ENCODE measurements at places on chromosomes 11 and 22. TPM values are rescaled to one million over a fixed set of nuclear protein-coding genes. Genes with fewer than 3 reads are reported as not detected.

Gene APOL3
- 18.6 TPM for total RNA-seq

DNA sequence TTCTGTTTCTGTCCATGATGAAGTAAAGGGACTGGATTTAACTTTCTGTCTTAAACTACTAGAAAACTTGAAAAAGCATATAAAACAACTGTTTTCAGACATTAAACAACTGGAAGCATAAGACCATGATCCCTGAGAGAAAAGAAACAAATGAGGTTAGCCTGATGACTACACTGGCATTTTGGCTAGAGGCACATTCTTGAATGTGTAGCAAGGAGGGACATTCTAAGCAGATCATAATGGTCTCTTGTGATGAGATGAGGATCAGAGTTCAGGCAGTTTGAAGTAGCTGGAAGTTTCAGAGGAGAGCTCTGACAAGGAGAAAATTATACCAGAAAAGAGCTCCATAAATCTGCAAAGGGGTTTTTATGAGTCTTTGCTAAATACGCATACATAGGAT is 75.4 kb downstream of the AASDHPPT start:
- no peak for DNase-seq

Gene CCDC188
- 0.48 TPM for total RNA-seq

GRCh38 chr22:37609240-37610152 is 862 bp downstream of the GGA1 start:
- no peak for DNase-seq

DNA sequence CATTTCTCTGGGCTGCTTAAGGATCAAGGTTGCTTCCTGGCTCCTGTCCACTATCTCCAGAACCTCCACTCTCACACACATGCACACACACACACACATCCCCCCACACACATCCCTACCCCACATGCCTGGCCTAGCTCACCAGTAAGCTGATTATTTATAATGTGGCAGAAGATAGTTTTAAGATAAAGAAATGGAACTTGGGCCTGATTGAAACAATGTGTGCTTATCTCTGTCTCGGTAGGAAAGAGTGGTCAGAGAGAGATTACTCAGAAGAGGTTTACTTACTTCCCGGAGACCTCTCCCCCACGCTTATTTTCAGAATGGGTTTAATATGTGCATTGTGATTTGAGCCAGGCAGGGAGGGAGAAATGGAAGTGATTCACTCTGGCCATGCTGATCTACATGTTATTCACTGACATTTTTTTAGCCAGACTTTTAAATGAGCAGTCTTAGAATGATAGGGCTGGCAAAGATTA is 422.4 kb downstream of the TENM4 start:
- peak; percentile 44 for DNase-seq

DNA sequence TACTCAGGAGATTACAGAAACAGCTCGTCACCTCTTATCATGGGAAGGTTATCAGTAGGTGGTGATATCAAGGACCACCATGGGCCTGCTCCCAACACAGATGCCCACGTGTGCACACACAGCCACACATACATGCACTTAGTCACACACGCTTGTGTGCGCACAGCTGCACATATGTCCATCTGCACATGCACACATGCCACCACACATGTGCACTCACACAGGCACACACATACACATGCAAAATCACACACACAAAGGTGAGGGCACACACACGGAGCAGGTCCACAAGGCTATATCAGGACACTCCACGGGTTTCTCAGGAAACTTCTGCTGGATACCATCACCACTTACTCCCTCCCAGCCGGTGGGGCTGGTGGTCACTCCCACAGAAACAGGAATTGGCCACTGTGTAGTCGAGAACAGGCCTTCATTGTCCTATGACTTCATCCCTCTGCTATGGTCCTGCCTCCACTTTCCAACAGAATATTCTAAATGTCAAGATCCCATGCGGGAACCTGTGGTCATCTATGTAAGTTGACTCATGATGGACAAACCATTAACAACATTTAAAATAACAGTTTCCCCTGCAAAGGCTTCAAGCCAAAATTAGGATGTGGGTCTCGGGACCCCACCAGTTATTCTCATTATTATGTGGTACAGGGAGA is 2.2 kb downstream of the C11orf24 start:
- DNase-seq, result no peak

GRCh38 chr11:66119348-66120133 is 49.5 kb downstream of the PACS1 start:
- no peak for DNase-seq
